ENCODE measurements at places on chromosomes 3 and 15.
A peak's percentile ranks its signal among the peaks of the same experiment; 100 is the strongest.

DNA sequence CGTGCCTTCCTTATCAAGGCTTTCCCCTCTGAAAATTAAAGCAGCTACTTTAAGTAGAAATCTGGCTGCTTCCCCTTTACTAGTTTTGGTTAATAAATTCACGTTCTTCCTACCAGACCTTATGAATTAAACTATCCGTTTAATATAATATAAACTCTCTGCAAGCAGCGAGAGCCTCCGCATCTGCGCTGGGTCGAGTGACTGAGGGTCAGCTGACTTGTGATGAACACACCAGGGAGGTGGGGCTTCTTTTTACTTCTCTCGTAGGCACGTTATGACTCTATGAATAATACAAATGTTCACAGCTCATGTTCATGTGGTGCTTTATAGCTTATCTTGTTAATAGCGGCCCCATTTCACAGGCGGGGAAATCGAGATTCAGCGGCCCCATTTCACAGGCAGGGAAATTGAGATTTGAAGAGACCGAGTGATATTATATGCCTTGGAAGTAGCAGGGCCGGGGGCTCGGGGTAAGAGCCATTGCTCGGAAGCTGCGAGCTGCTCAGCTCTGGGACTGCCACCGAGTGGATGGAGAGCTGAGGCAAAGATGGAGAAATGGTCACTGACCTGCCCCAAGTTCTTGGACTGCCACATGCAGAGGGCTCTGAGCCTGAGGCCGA lies 8.3 kb downstream of the MUC4 start:
- no peak for DNase-seq

DNA sequence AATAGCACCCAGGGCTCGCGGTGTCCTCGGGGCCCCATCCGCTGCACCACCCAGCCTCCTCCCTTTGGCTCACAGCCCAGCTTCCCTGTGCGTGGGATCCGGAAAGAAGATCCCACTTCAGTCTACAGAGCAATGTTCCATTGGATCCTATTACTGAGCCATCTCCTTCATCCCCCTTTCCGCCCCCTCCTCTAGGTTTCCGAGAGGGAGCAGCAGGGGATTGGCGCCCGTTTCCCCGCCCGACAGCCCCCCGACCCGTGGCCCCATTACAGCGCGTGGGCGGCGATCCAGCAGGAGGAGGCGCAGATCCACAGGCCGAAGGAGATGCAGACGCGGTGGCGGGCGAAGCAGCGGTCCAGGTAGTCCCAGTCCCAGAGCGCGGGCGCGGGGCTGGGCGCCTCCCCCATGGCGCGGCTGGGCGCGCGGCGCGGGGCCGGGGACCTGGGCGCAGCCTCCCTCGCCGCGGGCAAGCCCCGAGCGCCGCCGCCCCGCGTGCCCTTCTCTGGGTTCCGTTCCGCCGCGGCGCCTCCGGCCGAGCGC lies 340 bp downstream of the TMEM44 start:
- DNase-seq: peak; percentile 9

DNA sequence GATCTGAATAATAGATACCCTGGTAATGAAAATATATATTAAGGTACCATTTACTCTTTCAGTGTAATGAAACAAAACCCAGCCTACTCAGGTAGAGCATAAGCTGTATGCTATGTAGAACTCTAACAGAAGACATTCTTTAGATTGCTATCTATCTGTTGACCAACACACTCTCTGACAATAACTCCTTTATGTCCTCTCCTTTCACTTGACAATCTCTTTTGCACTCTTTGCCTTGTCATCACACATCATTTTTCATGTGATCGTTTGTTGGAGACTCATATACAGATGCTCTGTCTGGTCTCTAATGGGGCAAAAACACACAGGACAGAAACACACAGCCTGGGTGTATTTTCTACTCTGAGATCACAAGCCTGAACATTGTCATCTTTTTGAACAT lies 35.4 kb upstream of the SUCLG2 start:
- no peak for DNase-seq

- no peak for DNase-seq
Observed at GRCh38 chr3:195249858-195250464, 21.0 kb downstream of the XXYLT1 start.

DNA sequence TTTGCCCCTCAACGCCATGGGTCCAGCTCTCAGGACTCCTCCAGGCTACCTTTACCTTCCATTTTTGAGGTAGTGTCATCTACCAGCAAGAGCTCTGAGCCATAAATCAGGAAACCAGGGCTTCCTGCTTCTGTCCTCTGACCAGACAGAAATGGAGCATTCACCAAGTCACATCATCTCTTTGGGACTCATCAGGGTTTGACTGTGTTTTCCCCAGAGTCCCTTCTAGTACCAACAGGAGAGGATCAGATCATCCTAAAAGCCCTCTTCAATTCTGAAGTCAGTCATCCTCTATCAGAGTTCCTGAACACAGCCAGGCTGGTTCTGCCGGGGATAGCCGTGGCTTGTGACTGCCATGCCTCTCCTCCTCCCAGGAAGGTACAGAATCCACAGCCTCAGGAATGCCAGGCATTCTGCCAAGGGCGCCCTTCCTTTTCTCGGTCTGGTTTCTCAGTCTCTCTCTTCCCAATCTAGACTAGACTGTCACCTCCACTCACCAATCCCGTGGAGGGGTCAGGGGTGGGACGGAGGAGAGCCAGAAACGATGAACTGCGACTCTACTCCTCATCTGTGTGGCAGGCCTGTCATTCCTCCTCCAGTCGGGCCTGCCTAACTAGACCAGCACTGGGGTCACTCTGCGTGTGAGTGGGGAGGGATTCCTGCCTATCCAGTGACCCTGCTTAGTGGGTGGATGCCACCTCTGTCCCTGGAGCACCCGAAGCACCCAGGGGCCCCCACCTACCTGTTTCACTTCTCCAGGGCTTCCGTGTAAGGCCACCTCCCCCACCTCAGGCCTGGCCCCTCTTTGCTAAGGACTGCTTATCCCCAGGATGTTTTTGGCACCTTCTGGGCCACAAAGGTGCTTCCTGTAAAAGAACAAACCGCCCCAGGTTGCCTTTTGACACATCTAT lies 30.9 kb downstream of the CCNL1 start:
- no peak for DNase-seq

DNA sequence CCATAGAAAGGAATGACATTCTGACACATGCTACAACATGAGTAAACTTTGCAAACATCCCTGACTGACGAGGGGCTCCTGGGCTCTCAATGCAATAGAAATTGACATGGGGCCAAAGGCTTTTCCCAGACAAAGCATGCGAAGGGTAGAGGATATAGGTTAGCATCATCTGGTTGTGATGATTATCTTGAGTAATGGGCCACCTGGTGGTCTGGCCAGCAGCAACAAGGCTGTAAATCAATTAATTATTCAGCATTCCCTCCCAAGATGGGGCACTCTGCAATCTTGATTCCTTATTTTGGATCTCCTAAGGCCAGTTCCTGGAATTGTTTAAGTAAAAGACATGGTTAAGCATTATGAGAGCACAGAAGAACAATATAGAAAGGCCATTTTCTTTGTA lies 99.2 kb downstream of the AGBL1 start:
- no peak for DNase-seq

DNA sequence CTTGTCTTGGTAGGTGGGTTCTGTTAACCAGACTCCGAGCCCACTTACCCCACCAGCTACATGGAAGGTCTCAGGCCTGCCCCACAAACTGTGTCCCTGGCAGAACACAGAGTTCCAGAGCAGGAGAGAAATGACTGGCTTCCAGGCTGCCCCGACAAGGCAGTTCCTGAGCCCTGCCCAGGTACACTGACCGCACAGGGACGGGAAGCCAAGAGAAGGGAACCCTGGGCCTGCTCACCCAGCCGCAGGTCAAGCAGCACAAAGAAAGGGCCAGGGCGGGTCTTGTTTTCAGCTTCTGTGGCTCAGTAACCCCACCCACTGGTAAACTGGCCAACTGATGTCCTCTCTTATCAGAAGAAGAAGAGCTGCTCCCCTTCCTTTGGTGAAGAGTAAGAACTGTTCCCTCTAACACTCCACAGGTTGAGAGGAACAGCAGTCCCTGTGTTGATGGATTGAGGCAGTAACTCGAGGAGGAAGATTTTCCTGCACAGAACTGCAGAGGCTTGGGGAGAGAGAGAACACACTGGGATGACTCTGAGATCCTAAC lies 68.4 kb downstream of the CRTC3 start:
- no peak for DNase-seq

GRCh38 chr15:28952666-28953491 lies 67.1 kb downstream of the APBA2 start:
- no peak for DNase-seq

- DNase-seq: peak; percentile 86
Observed at GRCh38 chr15:100873029-100873677, 6.5 kb upstream of the ALDH1A3 start.

- DNase-seq: peak; percentile 44
Observed at GRCh38 chr3:141471160-141471559, 15.7 kb upstream of the RASA2 start.

DNA sequence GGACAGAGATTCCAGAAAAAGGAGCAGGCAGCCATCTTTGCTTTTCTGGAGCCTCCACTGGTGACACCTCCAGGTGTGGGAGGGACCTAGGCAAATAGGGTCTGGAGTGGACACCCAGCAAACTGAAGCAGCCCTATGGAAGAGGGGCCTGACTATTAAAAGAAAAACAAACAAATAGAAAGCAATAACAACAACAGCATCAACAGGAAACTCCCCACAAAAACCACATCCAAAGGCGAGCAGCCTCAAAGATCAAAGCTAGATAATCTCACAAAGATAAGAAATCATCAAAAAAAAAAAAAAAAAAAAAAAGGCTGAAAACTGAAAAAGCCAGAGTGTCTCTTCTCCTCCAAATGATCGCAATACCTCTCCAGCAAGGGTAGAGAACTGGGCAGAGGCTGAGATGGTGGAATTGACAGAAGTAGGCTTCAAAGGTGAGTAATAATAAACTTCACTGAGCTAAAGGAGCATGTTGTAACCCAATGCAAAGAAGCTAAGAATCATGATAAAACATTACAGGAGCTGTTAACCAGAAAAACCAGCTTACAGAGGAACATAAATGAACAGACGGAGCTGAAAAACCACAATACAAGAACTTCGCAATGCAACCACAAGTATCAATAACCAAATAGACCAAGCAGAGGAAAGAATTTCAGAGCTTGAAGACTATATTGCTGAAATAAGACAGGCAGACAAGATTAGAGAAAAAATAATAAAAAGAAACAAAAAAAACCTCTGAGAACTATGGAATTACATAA lies 225.4 kb downstream of the CTNNB1 start:
- no peak for DNase-seq

DNA sequence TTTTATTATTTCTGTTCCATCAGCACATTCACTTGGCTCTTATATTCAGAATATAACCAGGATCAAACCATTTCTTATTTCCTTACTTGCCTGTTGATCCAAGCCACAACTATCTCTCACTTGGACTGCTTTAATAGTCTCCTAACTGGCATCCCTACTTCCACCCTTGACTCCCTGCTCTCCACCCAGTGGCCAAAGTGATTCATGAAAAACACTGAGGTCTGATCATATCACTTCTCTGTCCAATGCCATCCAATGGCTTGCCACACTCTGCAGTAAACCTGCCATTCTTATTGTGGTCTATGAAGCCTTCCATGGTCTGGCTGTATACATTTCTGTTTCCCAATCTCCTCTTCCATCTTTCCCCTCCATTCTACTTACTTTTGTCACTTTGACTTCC lies 576.1 kb downstream of the PDCD6IP start:
- DNase-seq: no peak

DNA sequence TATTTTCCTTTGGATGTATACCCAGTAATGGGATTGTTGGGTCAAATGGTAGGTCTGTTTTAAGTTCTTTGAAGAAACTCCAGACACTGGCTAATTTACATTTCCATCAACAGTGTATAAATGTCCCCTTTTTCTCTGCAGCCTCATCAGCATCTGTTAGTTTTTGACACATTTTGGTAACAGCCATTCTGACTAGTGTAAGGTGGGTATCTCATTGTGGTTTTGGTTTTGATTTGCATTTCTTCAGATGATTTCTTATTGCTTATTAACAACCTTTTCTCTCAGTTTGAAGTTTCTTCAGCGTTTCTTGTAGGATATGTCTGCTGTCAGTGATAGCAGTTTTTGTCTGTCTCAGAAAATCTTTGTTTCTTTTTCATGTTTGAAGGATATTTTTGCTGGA lies 15.4 kb downstream of the GALK2 start:
- DNase-seq: no peak

GRCh38 chr3:49790626-49791411 lies 4.5 kb upstream of the IP6K1 start:
- DNase-seq: no peak

DNA sequence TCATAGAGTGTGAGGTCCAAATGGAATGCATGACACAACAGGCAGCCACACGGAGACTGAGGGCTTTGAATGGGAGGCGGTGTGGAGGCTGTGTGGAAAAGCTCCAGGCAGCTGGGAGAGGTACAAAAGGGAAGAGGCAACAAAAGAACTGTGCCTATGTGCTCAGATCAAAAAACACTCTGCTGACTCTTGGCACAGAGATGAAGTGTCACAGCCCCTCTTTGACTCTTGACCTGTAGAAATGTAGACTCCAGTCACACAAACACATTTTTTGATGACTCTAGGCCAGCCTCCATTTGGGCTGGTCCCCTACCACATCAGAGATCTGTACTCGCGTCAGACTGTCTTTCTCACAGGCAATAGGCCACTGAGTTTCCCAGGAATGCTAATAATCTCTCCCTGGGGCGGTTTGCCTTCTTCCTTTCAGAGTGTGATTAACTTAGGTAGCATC lies 456.0 kb downstream of the TUSC7 start:
- DNase-seq: no peak

- no peak for DNase-seq
Observed at GRCh38 chr3:126671521-126671920, 16.6 kb upstream of the TXNRD3 start.

- no peak for DNase-seq
Observed at GRCh38 chr15:34855893-34856292, 60.5 kb upstream of the ACTC1 start.

DNA sequence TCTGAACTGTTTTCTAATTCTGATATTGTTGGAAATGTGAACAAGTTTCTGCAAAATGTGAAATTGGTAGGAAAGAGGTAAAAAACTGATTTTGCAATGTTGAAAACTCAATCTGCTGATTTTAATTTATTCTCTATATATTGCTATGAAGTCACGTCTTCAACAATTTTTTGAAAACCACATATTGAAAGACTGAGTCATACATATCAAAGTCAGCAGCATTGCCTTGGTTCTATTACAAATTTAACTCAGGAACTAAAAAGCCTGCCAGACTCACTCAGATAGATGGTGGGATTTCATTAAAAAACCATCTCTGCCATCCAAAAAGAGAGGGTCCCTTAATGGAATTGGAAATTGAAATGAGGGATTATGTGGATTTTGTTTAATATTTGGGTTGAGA lies 351.4 kb downstream of the CNTN3 start:
- no peak for DNase-seq

DNA sequence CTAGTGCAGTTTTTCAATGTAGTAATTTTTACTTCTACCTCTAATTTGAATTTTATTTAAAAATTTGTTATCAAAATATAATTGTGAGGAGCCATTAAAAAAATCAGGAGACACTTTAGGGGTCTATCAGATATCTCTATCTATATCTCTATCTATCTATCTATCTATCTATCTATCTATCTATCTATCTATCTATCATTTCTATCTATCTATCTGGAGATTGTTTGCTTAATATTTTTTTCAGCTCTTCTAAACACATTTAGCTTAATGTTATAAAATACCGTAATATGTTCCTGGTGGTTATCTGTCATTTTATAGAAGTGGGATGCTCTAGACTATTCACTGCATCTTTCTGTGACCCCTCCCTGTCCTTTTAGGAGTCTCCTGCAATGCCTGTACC lies 193.7 kb upstream of the P2RY1 start:
- no peak for DNase-seq

- DNase-seq: no peak
Observed at GRCh38 chr3:99568663-99569335, 69.6 kb upstream of the COL8A1 start.

- DNase-seq: no peak
Observed at GRCh38 chr3:185693985-185694653, 108.0 kb downstream of the SENP2 start.
